Femur (tissue), 1 donor: ENCODE measurements at places on chromosomes 11 and 22.

GRCh38 chr11:12430351-12430750, 53.0 kb downstream of the PARVA start:
- no peak for DNase-seq

- no peak for DNase-seq
Measured at GRCh38 chr22:44186737-44187136, 6.0 kb downstream of the PARVG start.

DNA sequence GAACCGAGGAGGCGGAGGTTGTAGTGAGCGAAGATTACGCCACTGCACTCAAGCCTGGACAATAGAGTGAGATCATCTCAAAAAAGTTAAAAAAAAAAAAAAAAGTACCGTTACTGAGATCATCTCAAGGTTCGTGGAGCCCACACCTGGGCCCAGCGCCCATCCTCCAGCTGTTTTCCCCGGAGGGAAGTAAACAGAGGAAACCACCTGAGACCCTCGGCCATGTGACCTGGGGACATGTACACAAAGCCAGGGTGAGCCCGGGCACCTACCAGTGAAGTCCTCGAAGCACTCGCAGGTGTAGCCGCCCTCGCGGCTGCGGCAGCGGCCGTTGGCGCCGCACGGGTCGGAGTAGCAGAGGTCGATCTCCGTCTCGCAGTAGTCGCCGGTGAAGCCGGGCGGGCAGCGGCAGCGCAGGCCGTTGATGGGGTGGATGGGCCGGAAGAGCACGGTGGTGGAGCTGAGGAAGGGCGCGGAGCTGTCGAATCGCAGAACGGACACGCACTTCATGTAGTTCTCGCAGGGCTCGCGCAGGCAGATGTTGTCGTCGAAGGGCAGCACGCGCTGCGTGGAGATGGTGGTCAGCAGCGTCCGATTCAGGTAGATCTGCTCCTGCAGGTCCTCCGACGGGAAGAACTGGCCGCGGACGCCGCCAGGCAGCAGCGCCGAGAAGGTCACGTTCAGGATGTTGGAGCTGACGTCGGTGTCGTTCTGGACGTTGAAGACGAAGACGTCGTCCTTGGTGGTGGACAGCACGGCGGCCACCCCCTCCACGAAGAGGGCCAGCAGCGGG, 73.8 kb downstream of the CELSR1 start:
- no peak for DNase-seq

- no peak for DNase-seq
Measured at GRCh38 chr22:23063539-23064380, 6.6 kb upstream of the GNAZ start.

DNA sequence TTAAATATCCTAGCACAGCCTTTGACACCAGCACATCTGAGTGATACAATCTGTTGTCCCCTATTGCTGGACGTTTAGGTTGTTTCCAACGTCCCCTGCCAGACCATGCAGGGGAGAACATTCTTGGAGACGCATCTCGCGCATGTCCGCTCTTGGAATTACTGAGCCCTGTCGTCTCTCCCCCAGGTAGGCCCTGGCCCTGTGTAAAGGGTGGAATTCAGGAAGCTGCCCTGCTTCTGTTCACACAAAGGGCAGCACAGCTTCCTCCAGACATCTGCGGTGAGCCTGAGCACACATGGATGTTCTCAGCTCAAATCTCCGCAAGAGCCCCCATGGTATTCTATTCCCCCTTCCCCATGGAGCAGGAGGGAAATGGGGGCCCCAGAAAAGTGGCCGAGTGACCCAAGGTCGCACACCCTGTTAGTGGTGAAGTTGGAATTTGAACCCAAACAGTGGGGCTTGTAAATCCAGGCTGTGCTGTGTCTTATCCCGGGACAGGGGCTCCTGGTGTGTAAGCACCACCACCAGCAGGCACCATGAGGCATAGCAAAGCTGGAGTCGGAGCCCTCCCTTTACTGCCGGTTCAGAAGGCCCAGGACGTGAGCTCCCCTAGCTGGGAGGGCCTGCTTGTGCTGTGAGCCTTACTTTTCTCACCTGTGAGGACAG, 5.0 kb upstream of the FGF19 start:
- no peak for DNase-seq
